ENCODE measurements at places on chromosomes 3 and 15. TPM values are rescaled to one million over a fixed set of nuclear protein-coding genes. Genes with fewer than 3 reads are reported as not detected.

Gene ARHGEF26
- 0.09 TPM for total RNA-seq

Gene FSTL1
- 526 TPM for total RNA-seq

Gene ALAS1
- 28.2 TPM for total RNA-seq

Gene CCDC13
- total RNA-seq = 0.95 TPM

Gene NR1I2
- under 0.01 TPM for total RNA-seq

Gene DAPK2
- total RNA-seq = 1.2 TPM

Gene ISLR2
- total RNA-seq = 0.16 TPM

Gene GUCA1C
- total RNA-seq = not detected

Gene PLSCR4
- 25.5 TPM for total RNA-seq

Gene CAND2
- 5.0 TPM for total RNA-seq

Gene FSD2
- total RNA-seq = not detected

Gene DZIP1L
- total RNA-seq = 22.2 TPM

Gene NPTN
- 107 TPM for total RNA-seq

Gene RFX7
- 2.5 TPM for total RNA-seq

Gene SOX14
- total RNA-seq = not detected

Gene OR4M2
- not detected for total RNA-seq

Gene KPNA4
- 33.9 TPM for total RNA-seq

Gene RPP25
- total RNA-seq = 0.34 TPM
